ENCODE measurements at places on chromosomes 11 and 22. TPM values are rescaled to one million over a fixed set of nuclear protein-coding genes. Genes with fewer than 3 reads are reported as not detected.

DNA sequence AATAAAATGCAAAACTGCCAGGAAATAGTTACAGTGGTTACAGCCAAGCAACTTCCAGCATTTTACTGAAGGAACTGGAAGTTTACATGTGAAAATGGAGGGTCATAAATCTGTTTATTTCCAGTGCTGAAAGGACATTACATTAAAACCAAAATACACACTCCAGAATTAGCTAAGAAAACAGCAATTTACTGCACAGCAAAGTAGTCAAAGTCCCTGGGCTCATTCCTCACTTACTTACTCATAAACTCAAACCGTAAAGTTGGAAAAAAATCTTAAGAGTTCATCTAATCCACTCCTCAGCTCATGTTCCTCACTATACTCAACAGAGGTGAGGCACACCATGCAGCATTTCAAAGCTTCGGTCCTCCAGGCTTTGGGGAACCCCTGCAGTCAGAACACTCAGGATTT, 17.4 kb downstream of the CTSC start:
- no peak for DNase-seq

- DNase-seq, result no peak
These were observed 93.6 kb upstream of the ISX start for GRCh38 chr22:34972191-34972897.

- DNase-seq, result no peak
These were observed 16.6 kb upstream of the BDNF start for GRCh38 chr11:27716835-27717234.

DNA sequence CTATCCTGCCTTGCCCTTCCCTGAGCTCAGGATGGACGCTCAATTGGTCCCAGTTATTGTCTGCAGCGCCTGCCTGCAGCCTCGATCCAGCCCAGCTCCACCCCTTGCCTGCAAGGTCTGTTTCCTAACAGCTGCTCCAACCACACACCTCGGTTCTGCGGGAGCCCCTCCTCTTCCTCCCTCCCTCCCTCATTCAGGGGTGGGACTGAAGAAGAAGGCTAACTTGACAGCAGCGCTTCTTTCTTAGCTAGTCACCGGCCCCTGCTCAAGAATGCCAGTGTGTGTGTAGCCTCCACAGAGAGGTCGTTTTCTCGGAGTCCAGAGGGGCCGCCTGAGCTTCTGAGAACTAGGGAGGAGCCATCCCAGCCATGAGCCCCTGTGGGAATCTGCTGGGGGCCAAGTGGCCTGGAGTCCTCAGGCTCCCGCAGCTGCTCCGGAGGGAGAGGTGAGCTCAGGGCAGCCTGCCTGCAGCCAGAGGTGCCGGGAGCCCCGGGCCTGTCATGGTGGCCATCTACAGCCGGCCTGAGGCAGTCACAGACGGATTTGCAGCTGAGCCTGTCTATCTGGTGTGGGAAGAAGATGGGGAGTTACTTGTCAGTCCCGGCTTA, 36.1 kb downstream of the LIMK2 start:
- DNase-seq, result peak; percentile 44

DNA sequence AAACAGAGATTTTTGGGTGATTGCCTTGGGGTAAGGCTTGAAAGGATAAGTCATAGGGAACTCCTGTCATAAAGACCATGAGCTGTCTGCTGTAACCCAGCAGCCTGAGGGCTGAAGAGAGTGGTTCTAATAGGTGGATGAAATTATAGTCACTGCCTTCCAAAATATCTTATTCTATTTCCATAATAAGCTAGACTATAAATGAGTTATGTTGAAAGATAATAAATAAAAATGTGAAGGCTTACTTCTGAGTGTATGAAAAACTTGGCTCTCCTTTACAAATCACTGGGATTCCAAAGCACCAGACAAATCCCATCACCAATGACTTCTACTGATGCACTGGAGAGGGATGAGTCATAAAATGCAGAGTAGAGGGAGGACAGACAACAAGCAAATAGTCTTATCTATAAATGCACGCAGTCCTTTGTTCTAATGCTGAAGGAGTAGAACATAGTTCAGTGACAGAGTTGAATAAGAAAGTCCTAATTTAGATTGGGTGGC, 775.0 kb upstream of the LRRC4C start:
- DNase-seq, result no peak

- DNase-seq, result no peak
These were observed 16.7 kb upstream of the SYT12 start for GRCh38 chr11:67006029-67006884.

DNA sequence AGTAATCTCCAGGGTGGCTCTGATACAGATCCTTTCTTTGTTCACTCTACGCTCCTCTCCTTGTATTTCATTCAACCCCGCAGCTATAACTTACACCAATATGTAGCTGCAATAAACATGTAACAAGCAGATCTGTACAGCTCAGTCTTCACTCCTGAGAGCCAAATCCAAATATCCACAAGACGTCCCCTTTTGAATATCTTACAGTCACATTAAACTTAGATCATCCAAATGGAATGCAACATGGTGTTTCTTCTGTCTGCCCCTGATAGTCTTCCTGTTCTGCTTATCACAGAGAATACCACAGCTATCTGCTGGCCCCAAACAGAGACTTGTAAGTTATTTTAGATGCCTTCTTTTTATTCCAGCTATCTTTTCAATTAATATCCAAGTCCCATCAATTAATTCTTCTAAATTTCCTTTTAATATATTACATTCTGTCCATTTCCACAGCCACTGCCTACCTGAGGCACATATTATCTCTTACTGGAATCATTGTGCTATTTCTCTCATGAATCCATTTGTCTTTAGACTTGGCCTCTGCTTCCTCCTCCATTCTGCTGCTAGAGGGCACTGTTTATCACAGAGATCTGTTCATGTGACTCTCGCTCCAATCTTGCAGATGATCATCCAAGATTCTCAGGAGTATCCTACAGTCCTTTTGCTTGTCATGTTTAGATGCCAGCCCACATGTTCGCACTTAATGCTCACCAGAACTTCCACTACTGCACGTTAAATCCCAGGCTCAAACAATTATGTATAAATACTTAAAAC, 908.6 kb downstream of the NTM start:
- no peak for DNase-seq

DNA sequence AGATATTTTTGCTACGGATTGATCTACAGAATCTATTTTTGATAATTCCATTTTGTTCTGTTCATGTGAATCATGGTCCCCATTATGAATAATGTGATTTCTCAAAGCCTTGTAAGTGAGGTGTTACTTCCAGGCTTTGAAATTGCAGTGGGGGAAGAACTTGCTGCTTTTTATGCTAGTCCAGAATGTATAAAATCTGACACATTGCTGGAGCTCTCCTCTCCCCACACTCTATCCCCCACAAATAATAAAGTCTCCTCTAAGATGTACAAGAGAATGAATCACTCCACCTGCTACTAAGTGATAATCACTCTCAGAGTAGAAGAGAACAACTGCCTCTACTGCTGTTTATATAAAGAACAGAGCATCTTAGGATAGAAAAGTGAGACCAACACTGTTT, 5.9 kb upstream of the RAB6A start:
- DNase-seq, result no peak

DNA sequence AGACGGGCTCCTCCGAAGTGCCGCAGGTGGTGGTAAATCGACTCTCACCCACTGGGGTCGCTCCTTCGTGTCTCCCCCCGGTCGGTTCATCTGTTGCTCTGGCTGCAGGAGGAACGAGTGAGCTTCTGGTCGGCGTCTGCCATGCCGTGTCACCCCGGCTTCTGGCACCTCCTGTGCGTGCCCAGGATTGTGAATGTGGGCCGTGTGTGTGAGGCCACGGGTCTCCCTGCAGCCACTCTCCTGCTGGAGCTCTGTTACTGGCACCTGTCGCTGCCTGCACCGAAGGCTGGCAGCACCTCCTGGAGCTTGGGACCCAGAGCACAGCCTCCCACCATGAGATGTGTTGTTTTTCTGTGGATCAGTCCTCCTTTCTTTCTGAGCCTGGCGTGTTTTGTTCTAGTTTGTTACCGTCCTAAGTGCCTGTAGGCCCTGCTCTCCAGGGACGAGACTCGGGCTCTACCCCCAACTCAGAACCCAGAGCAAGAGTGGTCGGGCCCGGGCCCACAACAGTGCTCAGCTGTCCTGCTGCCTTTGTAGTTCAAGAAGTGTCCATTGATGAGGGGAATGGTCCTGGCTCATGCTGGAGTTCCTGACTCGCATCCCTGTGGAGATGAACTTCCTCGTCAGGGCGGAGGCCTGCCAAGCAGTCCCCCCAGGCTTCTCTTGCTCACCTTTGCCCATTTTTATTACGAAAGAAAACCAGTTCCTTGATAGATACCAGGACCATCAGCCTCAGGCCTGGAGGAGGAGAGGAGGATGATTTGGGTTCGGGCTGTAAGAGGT, 66.6 kb downstream of the MED15 start:
- DNase-seq, result peak; percentile 41

GRCh38 chr11:47394322-47395222, 13.8 kb upstream of the SLC39A13 start:
- peak; percentile 73 for DNase-seq

GRCh38 chr11:134724779-134725140, 312.7 kb upstream of the B3GAT1 start:
- DNase-seq, result no peak

DNA sequence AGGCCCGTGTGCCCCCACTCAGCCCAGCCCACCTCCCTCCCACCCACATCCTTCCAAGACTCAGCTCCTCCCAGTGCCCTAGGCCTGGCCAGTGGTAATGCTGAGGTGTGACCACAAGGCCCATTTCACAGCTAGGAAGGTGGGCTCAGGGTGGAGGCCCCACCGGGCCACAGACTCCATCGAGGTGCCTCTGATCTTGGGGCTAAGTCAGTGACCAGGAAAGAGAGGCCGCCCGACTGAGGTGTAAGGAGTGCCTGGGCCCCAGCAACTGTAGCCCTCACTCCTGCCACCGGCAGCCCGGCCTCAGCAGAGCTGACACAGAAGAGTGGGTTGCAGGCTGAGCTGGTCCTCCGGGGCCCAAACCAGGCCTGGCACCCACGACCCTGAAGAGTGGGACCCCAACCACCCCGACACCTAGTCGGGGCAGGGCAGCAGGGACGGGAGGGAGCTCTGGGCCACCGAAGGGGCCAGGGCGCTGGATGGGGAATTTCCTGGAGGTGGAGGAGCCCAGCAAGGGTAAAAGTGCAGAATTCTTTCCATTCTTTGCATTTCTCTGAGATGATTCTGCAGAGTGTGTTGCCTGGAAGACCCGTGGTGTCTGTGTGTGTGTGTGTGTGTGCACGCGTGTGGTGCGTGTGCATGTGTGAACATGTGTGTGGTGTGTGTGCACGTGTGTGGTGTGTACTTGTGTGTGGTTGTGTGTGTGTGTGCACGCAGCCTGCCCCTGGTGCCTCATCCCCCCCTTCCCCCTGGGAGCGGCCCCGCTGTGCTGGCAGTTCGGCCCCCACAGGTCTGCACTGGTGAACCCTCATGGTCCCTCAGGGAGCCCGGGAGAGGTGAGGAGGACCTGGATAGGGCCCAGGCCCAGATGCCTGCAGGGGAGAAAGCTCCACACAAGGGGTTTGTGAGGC, 8.3 kb upstream of the PIM3 start:
- DNase-seq, result no peak

- DNase-seq, result no peak
These were observed 66.9 kb upstream of the TTLL12 start for GRCh38 chr22:43253839-43254238.

GRCh38 chr11:128985880-128986279, 43.2 kb upstream of the TP53AIP1 start:
- no peak for DNase-seq

The GAS2 gene
- polyA plus RNA-seq, result 3.5 TPM

The APOA1 gene
- not detected for polyA plus RNA-seq

The DRG1 gene
- polyA plus RNA-seq, result 70.1 TPM

The SYCE3 gene
- not detected for polyA plus RNA-seq

The PAMR1 gene
- polyA plus RNA-seq, result not detected

The CELSR1 gene
- polyA plus RNA-seq, result 0.30 TPM

Data from CD8-positive, alpha-beta memory T cell (primary cell).